ENCODE measurements at places on chromosomes 4 and X. TPM values are rescaled to one million over a fixed set of nuclear protein-coding genes. Genes with fewer than 3 reads are reported as not detected.

DNA sequence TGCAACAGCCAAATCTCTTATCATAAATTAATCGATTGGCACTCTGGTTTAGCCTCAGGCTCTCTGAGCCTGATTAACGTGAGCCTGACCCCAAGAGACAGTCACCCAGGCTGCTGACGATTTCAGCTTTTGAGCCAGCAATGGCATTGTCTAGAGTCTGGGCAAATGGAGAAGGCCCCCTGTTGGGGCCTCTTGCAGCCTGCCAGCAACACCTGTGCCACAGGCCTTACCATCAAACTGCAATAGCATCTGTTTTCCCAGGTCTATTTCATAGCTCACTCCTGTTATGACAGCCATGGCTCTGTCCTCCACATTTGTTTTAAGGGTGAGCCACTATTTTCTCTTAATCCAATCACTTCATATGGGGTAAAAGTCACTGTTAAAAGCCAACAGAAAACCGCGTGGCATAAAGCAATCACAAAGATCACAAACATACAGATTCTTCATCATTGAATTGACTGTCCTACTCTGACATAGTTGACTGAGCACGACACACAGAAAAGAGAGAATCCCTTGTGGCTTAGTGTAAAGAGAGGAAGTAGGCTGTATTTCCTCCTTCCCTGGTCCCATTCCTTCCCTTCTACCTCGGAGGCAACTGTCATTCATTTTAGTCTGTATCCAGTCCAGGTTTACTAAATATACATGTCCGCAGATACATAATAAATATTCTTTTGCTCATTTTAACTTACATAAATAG, 47.8 kb downstream of the SLC9A7 start:
- DNase-seq, result no peak

- DNase-seq, result no peak
Observed at GRCh38 chrX:37867536-37868153, 20.3 kb upstream of the DYNLT3 start.

DNA sequence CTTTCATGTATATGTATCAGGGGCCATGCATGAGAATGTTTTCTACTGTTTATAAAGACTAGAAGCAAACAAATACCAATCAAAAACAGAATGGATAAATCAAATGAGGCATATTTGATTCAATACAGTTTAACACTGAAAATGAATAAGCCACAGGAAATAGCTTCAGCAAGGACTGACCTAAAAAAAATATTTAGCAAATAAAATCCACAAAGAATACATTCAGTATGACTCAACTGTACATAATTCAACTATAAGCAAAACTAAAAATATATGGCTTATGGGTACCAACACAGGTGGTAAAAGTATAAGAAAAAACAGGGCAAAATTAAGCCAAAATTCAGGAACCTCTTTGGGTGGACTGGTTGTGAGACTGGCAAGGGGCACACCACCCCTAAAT, 112.9 kb downstream of the KCNIP4 start:
- no peak for DNase-seq

CT45A3 gene
- total RNA-seq, result not detected

Measured in activated naive CD8-positive, alpha-beta T cell treated with anti-CD3 and anti-CD28 coated beads, Interleukin-2, amount 10 ng/mL, durations not matched to agents 7 days and 5 days (primary cell).